NCI-H510A treated with DMSO at 0.1 percent for 48 hours (cell line): ENCODE measurements at places on chromosomes 6 and 20.

- no peak for DNase-seq
Observed at GRCh38 chr6:114319749-114320148, 23.1 kb downstream of the HS3ST5 start.

DNA sequence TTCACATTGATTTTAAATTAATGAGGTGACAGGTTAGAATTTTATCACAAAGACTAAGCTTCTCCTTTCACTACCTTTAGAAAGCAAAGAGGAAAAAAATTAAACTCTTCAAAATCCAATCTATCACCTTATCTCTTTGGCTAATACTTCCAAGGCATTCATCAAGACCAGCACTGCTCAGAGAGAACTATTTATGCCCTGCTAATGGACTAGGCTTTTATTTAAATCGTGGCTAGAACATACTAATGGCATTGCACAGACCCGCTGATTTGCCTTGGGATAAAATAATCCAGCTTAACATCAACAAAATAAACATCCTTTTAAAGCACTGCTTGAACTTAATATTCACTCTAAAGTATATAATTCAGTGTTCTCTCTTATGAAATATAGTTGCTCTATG lies 880.4 kb downstream of the HACE1 start:
- no peak for DNase-seq

DNA sequence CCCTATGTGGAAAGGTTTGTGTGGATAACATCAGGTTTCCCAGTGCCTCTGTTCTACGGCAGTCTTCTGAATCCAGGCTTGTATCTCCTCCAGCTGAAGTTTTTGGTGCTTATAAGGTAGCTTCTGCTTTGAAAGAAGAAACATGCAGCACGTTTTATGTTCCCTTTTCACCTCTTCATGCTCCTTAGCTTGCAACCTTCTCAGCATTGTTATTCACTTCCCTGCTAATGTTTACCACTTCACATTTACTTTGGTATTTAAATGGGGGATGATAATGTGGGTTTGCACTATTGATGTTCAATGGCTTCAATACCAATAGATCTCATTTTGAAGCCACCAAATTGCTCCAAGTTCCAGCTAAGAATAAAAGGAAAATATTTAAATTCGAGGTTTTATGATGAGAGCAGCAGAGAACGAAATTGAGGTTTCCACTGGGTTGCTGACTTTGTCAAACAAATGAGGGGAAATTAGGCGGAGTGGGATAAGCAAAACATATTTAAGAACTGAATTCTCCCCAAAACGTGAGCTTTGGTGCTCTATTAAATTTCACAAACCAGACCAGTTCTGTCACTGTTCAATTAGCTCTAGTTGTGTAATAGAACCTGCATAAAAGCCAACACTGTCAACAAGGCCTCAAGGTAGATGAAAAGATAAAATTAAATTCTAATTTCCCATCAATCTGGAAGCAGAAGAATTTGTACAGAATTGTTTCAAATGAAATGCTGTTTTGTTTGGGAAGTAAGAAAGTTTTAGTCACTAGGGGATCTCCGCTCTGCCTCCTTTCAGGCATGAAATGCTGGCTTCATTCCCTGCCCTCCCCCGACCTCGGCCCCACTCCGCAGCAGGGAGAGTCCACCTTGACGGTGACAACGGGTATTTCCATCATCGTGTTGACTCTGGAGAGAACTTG lies 1.4 kb downstream of the IL22RA2 start:
- DNase-seq = no peak

DNA sequence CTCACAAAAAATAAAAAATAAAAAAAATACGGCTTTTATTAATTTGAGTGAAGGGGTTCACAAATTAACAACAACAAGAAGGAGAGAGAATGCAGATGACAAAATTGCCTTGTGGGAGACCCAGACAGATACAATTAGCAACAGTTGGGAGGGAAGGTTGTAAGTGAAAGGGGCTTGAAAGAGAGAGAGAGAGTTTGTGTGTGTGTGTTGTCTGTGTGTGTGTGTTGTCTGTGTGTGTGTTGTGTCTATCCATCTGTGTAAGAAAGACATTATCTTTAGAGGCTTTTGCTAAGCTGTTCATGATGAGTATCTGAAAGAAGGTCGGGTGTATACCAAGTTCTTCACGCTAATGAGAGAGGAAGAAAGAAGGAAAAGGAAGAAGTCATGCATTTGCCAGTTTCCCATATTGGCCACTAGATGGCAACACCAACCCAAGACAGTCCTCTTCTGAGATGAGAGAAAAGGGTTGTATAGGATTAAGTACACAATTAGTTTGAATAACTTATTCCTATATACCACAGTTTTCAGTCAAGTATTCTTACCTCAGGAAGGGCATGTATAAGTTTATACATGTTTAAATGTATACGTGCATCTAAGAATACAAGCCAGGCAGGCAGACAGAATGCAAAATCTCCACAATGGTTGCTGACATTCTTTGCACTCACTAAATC lies 63.7 kb upstream of the CD2AP start:
- DNase-seq = peak; percentile 80

DNA sequence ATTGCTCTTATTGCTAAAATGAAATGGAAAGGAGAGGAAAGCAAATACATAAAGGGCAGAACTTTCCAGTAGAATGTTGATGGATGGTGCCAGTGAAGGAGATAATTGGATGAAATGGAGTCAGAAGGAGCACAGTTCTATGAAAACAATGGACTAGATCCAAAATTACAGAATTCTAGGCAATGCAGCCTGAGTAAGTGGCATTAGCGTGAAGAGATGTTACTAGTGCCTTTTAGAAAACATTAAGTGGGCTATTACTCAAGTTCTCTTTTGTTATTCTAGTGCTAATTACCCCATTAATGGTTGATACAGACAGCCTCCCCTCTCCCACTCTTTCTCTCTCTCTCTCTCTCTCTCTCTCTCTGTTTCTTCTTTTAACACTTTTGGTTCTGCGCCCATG lies 209.5 kb upstream of the RGS17 start:
- DNase-seq = no peak

DNA sequence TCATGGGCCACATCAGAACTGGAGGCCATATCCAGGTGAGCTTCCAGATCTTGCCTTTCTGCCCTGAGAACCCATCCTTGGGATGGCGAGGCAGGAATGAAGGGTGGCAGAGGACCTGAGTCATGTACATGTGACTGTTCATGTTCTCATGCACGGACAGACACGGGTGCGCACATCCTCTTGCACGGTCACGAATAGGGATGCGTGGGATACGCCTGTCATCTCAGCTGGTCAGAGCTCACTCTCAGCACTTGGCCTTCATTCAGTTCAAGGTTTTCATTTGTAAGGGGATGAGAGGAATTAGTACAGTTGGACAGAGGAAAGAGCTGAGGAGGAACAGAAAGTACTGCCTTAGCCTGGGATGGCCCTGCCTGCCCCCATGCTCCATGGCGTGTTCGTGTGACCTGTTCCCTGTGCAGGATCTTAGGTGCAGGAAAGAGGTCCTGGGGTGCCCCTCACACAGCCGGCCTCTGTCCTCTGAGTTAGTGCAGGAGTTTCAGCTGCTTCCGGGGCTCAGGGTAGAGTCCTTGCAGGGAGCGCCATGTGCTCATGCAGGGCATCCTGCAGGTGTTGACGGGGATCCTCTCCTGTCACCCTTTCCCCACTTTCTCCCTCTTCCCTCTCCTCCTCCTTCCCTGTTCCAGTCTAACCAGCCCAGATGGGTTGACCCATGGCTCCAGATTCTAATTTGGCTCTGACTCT lies 173.4 kb downstream of the DTNBP1 start:
- DNase-seq = no peak

- no peak for DNase-seq
Observed at GRCh38 chr20:8895472-8895871, 173.4 kb upstream of the PLCB4 start.

GRCh38 chr20:51584116-51584515 lies 41.6 kb upstream of the NFATC2 start:
- DNase-seq = no peak
